ENCODE measurements at places on chromosomes 5 and 9.

GRCh38 chr5:92850886-92851285, 730.1 kb downstream of the NR2F1-AS1 start:
- no peak for DNase-seq

DNA sequence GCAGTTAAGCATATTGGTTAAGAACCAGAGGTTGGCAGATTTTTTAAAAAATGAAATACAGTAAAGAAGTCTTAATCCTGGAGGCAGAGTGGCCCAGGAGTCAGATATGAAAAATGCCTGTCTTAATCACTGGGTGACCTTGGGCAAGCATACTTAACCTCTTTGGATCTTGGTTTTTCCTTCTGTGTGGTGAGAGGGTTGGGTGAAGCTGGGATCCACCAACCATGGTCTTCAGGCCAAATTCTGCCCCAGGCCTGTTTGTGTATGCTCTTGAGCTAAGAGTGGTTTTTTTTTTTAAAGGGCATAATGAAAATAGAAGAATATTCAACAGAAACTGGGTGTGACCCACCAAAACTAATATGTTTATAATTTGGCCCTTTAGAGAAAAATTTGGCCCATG, 20.0 kb upstream of the TEX48 start:
- no peak for DNase-seq

GRCh38 chr5:55031492-55031891, 7.4 kb downstream of the GZMK start:
- DNase-seq = no peak

- DNase-seq = no peak
Measured at GRCh38 chr9:110030632-110031031, 177.3 kb downstream of the C9orf152 start.

- no peak for DNase-seq
Measured at GRCh38 chr5:14226554-14226953, 83.4 kb downstream of the TRIO start.

- DNase-seq = peak; percentile 46
Measured at GRCh38 chr5:142611154-142611553, 74.7 kb downstream of the FGF1 start.

- DNase-seq = no peak
Measured at GRCh38 chr5:78893940-78894677, 91.0 kb downstream of the ARSB start.

DNA sequence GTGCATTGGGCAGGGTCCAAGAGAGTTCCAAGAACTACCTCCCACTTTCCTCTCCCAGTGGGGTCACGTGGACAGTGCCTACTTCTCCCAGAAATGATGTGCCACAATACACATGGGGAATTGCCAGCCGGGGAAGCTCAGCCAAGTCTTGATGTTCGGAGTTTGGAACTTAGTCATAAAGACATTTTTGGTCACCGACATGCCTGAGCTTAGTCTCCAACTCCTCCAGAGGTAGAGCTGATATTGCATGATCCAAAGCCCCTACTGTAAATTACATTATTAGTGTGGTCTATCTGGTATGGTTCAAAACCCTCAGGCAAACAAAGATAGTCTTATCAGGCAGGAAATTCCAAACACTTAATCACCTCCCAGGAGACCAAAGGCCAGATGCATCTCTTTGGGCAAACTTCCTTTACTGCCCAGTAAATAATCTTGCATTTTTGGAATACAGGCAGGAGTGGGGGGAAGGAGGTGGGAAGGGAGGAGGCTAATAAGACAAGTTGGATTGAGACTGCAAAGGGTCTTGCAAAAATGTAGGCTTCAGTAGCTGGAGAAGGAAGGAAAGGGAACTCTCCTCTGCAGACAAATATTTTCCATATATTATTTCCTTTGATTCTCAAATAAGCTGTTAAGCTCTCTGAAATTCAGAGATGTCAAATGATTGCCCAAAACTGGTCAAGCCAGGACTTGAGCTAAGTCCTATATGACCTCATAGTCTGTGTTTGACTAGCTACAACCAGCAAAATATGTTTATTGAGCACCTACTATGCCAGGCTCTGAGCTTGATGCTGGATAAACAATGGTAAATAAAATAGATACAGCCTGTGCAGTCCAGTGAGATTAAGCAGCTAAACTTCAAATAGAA, 99.4 kb downstream of the DRD1 start:
- no peak for DNase-seq

DNA sequence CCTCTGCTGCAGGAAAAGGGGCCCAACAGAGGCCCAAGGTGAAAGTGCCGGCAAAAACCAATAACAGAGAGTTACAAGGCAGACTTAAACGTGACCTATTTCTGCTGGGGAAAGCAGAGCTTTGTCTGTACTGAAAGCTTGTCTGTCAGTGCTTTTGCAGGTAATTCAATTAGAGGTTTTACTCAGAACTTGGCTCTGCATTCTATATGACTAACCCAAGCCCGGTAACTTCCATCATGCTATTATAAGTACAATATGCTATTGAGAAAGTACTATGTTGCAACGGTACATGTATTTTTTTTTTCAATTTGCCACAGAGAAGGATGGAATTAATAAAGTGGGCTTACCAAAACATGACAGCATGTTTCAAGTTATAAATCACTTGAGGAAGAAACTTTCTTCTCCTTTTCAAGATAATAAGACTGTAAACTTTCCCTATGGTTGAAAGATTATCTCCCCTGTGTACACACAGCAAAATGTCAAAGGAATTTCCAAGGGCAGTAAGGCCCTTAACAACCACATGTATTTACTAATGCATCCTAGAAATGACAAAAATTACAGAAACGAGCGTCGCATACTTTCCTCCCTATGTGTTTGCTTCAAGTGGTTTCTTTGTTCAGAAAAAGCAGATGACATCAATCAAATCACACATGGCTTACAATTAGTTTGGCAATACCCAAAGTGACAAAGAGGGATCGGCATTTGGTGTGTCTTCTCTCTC, 282.4 kb downstream of the EFNA5 start:
- peak; percentile 20 for DNase-seq

DNA sequence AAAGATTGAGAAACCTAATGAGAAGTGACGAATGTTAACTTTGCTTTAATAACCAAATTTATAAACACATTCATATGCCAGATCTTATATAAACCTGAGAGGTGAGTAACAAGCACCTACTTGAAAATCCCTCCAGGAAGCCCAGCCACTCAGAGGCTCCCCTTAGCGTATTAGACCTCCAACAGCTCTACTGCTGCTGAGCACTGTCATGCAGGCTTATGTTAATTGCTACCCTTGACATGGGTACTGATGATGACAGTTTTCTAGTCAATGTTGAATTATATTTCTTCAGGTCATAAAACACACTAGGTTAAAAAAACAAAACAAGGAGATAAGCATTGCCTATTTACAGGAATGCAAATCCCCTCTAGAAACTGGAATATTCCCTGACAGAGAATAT, 161.2 kb downstream of the MPDZ start:
- no peak for DNase-seq

DNA sequence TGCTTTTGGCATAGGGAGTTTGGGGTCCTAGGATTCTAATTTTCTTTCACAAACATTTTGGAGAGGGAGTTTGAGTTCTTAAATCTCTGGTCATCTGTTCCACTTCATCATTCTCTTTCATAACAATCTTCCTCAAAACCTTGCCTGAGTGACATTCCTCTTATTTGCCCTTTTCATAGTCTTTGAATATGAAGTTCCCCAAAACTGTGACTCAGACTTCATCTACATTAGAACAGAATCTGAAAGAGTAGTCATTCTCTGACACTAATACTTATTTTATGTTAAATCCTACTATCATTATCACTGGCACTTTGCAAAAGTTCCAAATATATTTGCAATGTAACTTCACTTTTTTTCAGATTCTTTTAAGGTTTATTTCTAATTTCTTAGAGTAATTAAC, 163.8 kb downstream of the CDH10 start:
- DNase-seq = no peak

GRCh38 chr9:85959955-85960354, 19.0 kb downstream of the NAA35 start:
- no peak for DNase-seq

GRCh38 chr5:17238521-17239041, 21.1 kb downstream of the BASP1 start:
- no peak for DNase-seq

GRCh38 chr5:137415231-137415681, 83.9 kb downstream of the SPOCK1 start:
- DNase-seq = no peak

GRCh38 chr5:173441053-173441628, 112.9 kb upstream of the STC2 start:
- DNase-seq = no peak

DNA sequence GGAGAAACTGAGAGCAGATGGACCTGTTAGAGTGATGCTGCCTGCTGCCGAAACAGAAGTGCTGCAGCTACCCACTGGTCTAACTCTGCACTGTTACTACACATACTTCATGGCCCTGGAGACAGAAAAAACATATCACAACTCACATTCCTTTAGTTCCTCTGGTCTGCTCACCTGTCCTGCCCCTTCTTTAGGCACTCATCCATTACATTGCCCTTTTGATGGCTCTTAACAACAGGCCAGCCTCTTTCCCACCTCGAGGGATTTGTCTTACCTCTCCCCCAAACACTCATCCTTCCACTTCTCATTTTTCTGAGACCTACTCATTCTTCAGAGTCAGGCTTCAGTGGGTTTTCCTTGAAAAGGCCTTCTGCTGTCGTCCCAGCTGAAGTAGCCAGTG, 49.2 kb downstream of the KCTD16 start:
- DNase-seq = no peak

DNA sequence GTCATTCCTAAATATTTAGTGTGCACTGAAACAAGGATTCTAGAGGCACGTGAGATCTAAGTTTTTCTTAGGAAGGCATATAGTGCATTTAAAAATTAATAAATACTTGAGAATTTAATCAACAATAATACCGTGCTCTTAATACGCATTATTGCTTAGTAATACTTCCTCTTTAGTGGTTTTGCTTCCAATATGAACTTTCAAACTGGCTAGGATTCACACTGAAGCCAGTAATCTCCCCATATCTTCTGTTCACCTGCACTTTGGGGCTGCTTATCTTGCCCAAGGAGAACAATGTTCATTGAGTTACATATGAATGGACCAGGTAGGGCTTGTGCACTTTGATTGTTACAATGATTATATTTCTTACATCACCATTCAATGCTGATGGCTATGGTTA, 180.5 kb upstream of the RIOK2 start:
- no peak for DNase-seq

DNA sequence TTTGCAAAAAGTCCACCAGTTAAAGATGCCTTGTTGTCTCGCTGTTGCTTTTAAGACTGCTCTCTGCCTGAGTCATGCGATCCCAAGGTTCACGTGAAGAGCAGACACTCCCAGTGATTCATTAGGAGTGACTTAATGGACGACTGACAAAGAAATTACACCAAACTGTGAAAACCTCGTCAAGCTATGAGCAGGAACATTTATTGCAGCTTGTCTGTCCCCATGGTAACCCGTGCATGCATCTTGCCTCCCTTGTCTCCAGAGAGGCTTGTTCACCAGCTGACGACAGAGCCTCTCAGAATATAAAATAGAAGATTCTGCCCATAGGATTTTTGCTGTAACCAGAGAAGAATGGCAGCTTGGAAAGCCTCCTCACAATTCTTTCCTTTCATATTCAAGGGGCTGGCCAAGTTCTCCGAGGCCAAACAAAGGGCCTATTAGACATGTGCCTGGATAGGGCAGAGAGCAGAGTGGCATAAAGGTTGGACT, 352.7 kb downstream of the SPOCK1 start:
- no peak for DNase-seq

- no peak for DNase-seq
Measured at GRCh38 chr5:100598446-100598845, 63.3 kb downstream of the FAM174A start.

- DNase-seq = no peak
Measured at GRCh38 chr9:83935276-83935935, 14.2 kb upstream of the KIF27 start.

GRCh38 chr9:84597131-84597530, 72.4 kb upstream of the NTRK2 start:
- peak; percentile 22 for DNase-seq

GRCh38 chr9:128298535-128299482, 22.7 kb downstream of the SWI5 start:
- DNase-seq = no peak

DNA sequence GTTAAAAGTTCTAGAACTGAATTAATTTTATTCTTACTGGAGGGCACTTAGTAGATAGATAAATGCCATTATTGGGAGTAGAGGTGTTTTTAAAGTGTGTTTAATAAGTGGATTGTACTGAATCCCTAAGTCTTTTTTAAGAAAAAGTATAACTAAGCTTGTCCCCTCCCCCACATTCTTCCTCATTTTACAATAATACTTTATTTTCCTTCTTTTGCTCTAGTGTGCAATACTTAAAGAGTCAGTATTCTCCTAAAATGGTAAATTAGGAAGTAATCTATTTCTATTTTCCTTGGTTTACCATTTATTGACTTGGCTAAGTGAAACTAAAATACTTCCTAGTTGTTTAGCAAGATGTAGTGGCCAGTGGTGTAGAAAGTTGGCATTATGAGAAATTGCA, 11.6 kb downstream of the UBLCP1 start:
- DNase-seq = no peak

DNA sequence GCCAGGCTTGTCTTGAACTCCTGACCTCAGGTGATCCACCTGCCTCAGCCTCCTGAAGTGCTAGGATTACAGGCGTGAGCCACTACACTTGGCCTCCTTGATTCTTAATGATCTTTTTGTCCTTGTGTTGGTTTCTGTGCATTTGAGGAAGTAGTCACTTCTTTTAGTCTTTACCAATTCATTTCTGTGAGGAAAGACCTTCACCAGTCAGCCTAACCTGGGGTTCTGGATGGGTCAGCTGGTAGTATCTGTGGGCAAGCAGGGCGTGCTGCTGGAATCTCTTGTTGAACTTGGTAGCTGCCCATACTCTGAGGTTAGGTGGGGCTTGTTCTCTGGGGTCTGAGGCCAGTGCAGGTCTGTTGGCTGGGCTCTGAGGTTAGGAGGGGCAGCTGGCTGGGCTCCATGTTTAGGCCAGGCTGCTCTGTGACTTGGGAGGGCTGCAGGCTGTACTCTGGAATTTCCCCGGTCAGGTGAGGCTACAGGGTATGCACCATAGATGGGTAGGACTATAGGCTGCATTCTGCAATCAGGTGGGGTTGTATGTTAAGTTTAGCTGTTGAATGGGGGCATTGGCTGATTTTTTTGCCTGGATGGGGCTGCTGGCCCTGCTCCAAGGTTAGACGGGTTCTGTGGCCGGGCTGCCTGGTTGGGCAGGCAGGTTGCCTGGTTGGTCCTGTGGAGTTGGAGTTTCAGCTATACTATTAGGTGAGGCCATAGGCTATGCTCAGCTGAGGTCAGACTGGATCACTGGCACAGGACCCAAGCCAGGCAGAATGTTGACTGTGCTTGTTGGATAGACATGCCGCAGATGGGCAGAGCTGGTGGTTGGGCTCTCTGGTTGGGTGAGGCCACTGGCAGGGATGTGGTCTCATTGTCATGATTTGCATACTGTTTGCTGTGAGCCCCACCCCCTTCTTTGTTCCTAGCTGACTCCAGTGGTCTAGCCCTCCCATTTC, 19.2 kb downstream of the UBAP1 start:
- no peak for DNase-seq

GRCh38 chr5:148912714-148913398, 86.4 kb downstream of the ADRB2 start:
- no peak for DNase-seq
